Frontal cortex (tissue), 4 donors: ENCODE measurements at places on chromosomes 13 and 19. TPM values are rescaled to one million over a fixed set of nuclear protein-coding genes. Genes with fewer than 3 reads are reported as not detected.
A peak's percentile ranks its signal among the peaks of the same experiment; 100 is the strongest.

- DNase-seq = no peak
These were observed 160.4 kb downstream of the PCDH20 start for GRCh38 chr13:61255040-61255796.

- peak; percentile 75 for DNase-seq
These were observed 2.3 kb upstream of the TMEM91 start for GRCh38 chr19:41373993-41374392.

DNA sequence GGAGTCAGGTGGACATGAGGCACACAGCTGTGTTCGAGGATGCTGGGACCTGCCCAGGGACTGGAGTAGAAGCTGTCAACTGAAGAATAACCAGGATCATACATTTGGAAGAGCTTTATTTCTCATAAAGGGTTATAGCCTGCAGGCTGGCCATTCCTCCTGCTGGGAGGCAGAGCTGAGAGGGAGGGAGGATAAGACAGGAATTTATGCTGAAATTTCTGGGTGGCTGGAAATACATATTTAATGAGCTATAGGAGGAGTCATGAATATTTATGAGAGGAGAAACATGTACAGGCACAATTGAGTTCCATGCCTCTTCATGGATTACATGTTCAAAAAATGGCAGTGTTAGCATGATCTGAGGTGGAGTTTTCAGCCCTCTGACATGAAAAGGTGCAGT lies 151.9 kb downstream of the SHISA2 start:
- no peak for DNase-seq

DNA sequence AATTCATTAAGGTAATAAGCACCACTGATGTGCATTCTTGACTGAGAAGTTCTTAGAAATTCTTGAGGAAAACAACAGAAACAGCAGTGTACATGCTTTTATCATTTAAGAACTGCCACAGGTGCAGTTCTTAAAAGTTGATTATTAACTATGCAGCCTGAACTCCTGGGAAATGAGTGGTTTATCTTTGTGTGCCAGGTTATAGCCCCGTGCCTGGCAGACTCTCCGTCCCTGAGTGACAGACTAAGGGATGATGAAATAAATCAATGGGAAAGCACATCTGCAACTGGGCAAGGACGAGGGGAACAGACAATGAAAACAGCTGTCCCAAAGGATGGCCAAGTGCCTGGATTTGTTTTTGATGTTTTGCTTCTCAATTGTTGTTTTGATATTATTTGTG lies 84.4 kb upstream of the SPATA13 start:
- DNase-seq = no peak

GRCh38 chr19:5697022-5697889 lies 7.2 kb downstream of the RPL36 start:
- DNase-seq = no peak

DNA sequence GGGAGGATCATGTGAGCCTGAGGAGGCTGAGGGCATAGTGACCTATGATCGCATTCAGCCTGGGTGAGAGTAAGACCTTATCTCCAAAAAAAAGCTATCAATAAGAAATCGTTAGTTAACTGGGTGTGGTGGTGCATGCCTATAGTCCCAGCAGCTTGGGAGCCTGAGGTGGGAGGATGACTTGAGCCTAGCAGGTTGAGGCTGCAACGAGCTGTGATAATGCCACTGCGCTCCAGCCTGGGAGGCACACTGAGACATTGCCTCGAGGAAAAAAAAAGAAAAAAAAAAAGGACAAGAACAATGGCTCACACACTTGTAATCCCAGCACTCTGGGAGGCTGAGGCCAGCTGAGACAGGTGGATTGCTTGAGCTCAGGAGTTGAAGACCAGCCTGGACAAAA lies 16.2 kb downstream of the PSPC1 start:
- no peak for DNase-seq

DNA sequence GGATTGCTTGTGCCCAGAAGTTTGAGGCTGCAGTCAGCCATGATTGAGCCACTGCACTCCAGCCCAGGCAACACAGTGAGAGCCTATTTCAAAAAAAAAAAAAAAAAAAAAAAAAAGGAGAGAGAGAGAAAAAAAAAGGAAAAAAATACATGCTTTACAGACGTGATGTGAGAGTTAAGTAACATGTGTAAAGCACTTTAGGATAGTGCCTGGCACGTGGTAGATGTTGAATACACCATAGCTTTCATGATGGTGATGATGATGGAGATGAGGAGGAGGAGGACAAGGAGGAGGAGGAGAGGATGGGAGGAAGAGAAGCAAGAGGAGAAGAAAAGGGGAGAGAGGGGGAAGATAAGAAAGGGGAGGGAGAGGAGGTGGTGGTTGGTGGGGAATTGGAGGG lies 15.1 kb upstream of the RUBCNL start:
- no peak for DNase-seq

GRCh38 chr13:46560778-46561177 lies 7.8 kb downstream of the LRCH1 start:
- no peak for DNase-seq

- no peak for DNase-seq
These were observed 73.1 kb downstream of the FLT1 start for GRCh38 chr13:28421676-28422410.

GRCh38 chr19:12843999-12844732 lies 5.9 kb downstream of the MAST1 start:
- DNase-seq = no peak

DNA sequence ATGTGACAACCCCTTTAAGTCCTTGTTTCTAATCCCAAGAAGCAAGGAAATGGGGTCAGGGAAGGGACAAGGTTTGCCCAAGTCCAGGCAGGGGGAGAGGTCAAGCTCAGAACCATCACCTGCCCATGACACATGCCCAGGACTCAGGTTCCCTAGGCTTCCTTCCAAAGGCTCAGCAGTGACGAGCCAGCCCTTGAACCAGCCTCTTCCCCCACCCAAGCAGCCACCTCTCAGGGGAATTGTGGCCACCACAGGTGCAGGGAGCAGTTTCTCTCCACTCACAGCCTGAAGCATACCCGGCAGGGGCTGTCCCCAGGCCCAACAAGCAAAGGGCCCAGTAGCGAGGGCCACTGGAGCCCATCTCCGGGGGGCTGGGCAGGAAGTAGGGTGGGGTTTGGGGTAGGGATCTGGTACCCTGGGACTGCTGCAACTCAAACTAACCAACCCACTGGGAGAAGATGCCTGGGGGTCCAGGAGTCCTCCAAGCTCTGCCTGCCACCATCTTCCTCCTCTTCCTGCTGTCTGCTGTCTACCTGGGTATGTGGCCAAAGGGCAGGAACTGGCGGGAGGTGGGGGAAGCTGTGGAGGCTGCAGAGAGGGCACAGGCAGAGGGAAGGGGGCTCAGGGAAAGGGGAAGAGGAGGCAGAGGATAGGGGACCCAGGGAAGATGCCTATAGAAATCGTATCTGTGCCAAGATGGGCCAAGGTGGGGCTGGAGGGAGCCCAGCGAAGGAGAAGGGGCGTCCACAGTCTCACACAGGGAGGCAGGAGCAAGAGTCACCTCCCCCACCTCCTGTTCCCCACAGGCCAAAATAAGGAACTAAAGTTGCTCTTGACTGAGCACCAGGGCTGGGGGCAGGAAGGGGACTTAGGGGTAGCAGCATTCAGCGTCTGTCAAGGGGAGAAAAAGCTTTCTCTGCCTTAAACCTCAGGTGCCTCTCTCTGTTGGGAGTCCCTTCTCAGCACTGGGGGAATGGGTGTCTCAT lies at the start of gene CD79A:
Gene CD79A, plus strand, starts transcription at position 433 of the 986 bp plus-strand sequence. Its CDS starts 26 bp downstream, at position 459.
- DNase-seq = no peak

DNA sequence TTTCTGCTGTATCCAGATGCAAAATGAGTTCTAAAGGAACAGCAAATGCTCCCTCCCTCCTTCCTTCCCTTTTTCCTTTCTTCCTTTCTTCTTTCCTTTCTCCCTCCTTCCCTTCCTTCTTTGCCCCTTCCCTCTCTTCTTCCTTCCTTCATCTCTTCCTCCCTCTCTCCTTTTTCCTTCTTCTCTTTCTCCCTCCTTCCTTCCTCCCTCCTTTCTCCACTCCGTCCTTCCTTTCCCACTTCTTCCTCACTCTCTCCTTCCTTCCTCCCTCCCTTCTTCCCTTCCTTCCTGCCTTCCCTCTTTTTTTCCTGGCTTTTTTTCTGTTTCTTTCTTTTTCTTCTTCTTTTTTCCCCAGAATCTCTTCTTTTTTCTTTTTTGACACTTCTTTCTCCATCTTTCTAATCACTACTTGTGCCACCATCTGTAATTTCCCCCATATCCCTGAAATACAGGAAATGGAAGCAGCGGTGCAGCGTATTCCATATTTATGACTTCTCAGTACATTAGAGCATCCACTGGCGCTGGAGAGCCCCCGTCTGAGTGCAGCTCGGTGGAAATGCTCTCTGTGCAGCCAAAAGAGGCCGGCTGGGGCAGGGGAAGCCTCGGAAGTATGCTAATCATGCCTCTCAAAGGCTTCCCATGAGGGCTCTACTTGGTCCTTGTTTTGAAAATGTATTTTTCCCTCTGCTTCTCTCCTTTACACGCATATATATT lies 275.6 kb downstream of the TSHZ3 start:
- DNase-seq = no peak

GRCh38 chr13:45592758-45593157 lies 22.8 kb downstream of the ERICH6B start:
- DNase-seq = no peak

DNA sequence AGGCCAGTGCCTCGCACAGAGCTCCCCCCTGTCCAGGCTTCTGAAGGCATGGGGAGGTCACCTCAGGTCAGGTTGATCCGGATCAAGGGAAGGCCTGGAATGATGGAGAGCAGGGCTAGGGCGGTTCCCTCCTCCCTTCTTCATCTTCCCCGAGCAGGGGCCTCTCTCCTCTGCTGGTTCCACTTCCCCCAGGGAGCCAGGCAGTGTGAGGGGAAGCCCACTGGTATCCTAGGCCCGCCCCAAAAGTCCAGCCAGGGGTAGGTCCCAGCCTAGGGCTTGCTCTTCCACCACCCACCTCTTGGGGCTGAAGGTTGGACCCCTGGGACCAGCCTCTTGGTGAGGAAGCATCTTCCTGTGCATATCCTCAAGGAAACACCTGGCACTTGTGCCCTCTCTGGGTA lies 16.4 kb upstream of the PRR19 start:
- no peak for DNase-seq

DNA sequence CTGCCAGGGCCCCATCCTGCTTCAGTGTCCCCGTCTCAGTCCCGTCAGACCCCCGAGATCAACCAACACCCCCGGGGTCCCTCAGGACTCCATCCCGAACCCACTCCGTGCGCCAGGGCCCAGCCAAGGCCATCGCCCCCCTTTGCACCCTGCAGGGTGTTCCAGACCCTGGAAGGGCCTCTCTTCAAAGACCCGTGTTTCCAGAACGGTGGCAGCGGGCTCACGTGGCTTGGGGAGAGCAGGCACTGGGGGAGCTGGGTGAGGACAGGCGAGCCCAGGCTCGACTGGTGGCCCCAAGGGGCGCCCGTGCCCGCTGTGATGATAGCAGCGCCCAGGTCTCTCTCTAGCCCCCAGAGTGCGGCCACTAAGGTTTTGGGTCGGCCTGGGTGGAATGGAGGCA lies 1.4 kb downstream of the KASH5 start:
- DNase-seq = no peak

DNA sequence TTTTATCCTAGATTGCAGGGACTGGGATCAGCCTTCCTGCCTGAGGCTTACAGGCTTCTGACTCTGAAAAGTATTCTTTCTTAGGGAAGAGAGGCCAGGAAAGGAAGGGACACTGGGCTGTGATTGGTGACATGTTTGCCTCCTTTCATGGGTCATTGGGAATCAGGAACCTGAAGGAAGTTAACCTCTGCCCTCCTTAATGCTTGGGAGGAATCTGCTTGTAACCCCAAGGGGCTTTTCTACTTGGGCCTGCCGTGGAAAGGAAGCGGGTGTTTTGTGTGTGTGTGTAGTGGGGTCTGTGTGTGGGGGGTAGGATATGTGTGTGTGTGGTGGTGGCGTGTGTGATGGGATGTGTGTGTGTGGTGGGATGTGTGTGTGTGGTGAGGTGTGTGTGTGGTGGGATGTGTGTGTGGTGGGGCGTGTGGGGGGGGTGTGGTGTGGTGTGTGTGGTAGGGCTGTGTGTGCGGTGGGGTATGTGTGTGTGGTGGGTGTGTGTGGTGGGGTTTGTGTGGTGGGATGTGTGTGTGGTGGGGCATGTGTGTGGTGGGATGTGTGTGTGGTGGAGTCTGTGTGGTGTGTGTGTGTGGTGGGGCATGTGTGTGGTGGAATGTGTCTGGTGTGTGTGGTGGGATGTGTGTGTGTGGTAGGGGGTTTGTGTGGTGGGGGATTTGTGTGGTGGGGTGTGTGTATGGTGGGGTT lies 41.3 kb upstream of the NPAS1 start:
- DNase-seq = no peak

DNA sequence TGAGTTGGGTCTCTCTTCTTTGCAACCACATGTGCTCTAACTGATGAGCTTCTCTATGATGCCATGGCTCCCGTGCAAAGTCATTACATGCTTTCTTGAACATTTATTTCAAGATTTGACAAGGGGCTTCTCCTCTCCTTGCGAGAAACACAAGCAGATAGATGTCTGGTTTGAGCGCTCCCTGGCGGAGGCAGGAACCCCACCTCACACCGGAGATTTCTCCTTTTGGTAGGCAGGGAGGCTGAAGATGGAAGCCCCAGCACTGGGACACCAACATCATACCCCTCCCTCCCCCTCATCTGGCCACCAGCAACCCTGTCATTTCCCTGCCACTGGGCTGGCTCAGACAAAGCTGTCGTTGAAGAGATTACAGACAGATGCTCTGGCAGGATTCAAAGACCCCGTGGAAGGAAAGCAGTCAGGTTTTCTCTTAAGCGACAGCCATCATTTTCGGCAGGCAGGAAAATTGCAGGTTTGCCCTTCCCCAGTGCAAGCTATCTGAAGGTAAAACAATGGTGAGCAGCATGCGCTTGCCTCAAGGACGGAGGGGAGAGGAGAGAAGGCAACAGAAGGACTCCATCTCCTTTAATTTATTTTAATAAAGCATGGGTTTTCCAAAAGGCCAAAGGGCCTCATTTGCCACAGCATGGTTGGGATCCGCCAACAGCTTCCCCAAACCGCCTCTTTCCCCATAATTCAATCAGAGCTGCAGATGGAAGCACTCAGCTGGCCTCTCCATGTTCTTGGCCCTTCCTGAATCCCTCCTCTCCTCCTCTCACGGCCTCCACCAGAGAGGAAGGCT lies 344.1 kb upstream of the TSHZ3 start:
- DNase-seq = no peak

GRCh38 chr13:20689291-20689690 lies 14.2 kb upstream of the IL17D start:
- DNase-seq = no peak

DNA sequence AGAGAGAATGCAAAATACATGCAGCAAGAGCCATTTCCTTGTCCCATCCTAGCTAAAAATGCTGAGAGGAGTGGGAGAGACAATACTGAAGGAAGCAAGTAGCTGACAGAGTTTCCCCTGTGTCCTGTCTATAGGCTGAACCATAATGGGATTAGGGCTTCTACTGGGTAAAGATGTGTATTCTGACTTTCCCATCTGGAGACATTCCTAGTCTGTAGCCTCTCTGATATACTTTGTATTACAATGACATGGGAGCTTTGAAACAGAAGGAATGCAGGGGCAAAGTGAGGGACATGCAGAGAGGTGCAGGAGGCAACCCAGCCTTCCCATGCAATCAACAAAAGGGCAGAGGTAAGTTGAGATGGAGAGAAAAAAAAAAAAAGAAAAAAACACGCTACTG lies 10.5 kb upstream of the GPC6 start:
- no peak for DNase-seq

The PCSK4 gene
- total RNA-seq = 3.7 TPM

The STOML3 gene
- total RNA-seq = not detected

The AZU1 gene
- 0.41 TPM for total RNA-seq

The S1PR4 gene
- total RNA-seq = 0.41 TPM

The DNAJC3 gene
- total RNA-seq = 31.0 TPM

The FUZ gene
- 17.5 TPM for total RNA-seq

The DYRK1B gene
- total RNA-seq = 15.5 TPM

The TSHZ3 gene
- total RNA-seq = 22.8 TPM

The CGB5 gene
- total RNA-seq = not detected

The ZNF536 gene
- 22.4 TPM for total RNA-seq

The KLK3 gene
- not detected for total RNA-seq

The GFY gene
- not detected for total RNA-seq
